T1000 (cell line): ENCODE measurements at places on chromosomes 11 and 22.
A peak's percentile ranks its signal among the peaks of the same experiment; 100 is the strongest.

DNA sequence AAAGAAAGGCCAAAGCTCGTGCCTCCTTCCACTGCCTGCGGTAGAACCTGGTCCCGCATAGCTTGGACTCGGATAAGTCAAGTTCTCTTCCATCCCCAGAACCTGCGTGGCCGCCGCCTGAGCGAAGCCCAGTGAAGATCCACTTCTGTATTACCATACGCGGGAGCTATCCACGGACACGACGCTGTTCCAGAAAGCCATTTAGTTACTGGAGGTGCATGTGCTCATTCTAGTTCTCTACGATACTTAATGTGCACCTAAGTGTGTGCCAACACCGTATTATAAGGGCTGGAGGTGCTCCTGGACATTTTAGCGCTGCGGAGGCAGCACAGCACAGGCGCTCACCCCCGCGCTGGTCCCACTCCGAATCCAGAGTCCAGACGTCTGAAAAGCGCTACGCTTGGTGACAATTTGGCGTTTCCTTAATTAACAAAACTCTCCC lies 1.4 kb downstream of the WT1 start:
- no peak for DNase-seq

GRCh38 chr11:60889869-60890311 lies 16.5 kb downstream of the PRPF19 start:
- DNase-seq: no peak

DNA sequence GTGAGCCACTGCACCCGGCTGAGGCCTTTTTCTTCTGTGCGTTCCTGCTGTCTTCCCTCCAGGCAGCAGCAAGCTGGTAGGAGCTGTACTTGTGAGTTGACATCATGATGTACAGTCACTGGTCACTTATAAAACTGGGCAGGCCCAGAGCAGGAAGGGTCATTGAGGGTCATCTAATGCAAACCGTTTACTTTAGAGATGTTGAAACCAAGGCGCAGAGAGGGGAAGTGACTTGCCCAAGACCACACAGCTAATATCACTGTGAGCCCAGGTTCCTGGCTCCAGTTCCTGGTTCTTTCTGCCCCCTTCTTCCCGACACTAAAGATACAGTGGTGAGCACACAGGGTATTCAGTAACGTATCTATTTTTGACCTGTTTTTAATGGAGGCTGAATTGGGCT lies 27.3 kb downstream of the PTPRJ start:
- no peak for DNase-seq

GRCh38 chr22:38733329-38733723 lies 22.5 kb downstream of the SUN2 start:
- DNase-seq: no peak

DNA sequence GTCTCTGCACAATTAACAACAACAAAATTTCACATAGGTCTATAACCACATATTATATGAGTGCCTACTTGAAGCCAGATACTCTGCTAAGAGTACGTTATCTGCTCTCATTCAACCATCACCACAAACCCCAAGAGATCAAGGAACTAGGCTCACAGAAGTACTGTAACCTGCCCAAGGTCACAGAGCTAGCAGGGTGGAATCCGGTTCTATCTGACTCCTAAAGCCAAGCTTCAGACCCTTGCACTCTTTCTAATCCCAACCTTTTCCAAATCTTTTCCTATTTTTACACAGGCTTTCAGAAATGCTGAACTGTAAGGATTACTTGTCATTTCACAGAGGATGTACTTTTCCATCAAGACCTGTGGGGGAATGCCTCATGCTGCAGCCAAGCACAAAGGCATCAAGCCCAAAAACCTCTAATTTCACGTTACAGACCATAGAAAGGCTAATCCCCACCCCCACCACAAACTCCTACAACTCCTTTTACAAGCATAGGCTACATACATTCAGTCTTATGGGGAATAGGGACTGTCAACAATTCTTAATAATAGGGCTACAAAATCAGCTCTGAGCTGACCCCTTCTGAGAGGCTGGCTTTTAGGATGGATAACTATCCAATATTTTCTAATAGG lies 927 bp downstream of the PRCP start:
- DNase-seq: no peak

- DNase-seq: no peak
Measured at GRCh38 chr11:102810950-102811660, 13.1 kb upstream of the MMP1 start.

- DNase-seq: no peak
Measured at GRCh38 chr11:74702383-74703007, 28.7 kb downstream of the CHRDL2 start.

DNA sequence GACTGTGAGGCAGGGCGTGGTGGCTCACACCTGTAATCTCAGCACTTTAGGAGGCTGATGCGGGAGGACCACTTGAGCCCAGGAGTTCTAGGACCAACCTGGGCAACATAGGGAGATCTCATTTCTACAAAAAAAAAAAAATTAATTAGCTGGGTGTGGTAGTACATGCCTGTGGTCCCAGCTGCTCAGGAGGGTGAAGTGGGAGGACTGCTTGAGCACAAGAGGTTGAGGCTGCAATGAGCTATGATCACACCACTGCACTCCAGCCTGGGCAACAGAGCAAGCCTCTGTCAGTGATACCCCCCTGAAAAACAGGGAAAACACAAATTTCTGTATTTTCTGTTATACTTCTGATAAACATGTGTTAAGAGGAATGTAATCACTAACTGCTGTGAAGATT lies 57.8 kb upstream of the ARHGAP32 start:
- DNase-seq: no peak

- DNase-seq: no peak
Measured at GRCh38 chr22:20191000-20191515, 40.2 kb upstream of the CCDC188 start.

GRCh38 chr22:44357966-44358465 lies 45.3 kb upstream of the SHISAL1 start:
- DNase-seq: no peak

GRCh38 chr22:31281733-31282132 lies 10.6 kb downstream of the PIK3IP1 start:
- DNase-seq: no peak

DNA sequence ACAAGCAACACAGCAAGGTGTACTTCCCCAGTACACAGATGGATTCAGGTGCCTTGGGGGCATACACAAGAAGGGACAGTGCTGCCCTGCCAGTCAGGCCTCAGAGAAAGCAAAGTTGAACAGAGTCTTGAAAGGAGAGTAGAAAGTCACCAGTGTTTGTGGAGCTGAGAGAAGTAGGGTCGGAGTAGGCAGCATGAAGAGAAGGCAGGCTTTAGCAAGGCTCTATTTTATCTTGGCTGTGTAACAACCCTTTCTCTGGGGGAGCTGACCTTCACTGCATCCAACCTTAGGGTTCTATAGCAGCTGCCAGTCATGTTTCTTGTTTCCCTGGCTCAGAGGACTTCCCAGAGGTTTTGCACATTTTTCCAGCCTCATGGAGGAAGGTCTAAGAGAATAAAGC lies 77.4 kb upstream of the BLID start:
- no peak for DNase-seq

- DNase-seq: no peak
Measured at GRCh38 chr11:16572945-16573344, 165.5 kb upstream of the C11orf58 start.

- no peak for DNase-seq
Measured at GRCh38 chr11:27839226-27839913, 139.1 kb upstream of the BDNF start.

GRCh38 chr11:115357066-115357465 lies 147.1 kb downstream of the CADM1 start:
- DNase-seq: no peak

DNA sequence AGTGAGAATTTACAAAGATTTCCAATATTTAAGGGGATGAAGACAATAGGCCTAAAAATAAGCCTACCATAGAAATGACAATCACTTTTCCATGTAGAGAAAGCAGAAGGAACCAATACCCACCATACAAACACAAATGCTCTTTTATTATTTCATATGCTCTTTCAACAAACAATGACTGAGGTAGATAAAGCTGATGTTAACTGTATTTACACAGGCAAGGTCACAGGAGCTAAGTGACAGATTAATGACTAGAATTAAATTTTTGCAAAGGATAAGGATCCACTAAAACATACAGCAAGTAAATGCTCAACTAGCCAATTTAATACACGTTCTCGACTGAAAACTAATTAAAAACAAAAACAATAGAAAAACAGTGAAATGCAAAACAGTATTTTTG lies 34.2 kb downstream of the PICALM start:
- no peak for DNase-seq

DNA sequence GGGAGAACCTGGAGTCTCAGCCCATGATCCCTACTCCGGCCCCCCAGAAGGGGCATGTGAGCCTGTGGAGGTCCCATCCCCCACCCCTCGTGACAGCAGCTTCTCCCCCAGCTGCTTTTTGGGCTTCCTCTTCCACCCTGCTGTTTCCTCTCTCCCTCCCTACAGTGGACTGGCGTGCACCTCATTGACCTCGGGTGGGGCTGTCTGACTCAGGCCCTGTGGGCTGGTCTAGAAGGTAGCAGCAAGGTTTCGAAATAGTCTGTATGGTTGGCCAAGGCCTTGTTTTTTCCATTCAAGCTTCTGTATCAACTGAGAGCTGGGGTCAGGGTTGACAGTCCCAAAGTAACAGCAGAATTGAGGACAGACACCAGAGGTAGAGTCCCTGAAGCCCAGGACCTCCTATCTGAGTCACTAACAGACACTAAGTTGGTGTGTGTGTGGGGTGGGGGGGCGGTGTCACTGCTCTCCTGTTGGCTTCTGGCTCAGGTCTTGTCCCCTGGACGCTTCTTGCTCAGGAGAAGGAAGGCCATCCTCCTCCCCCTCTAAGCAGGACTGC lies 7.7 kb downstream of the SLC37A2 start:
- peak; percentile 4 for DNase-seq

GRCh38 chr11:92735039-92735438 lies 234.4 kb upstream of the MTNR1B start:
- no peak for DNase-seq

GRCh38 chr11:111555255-111555654 lies 14.7 kb downstream of the LAYN start:
- no peak for DNase-seq

DNA sequence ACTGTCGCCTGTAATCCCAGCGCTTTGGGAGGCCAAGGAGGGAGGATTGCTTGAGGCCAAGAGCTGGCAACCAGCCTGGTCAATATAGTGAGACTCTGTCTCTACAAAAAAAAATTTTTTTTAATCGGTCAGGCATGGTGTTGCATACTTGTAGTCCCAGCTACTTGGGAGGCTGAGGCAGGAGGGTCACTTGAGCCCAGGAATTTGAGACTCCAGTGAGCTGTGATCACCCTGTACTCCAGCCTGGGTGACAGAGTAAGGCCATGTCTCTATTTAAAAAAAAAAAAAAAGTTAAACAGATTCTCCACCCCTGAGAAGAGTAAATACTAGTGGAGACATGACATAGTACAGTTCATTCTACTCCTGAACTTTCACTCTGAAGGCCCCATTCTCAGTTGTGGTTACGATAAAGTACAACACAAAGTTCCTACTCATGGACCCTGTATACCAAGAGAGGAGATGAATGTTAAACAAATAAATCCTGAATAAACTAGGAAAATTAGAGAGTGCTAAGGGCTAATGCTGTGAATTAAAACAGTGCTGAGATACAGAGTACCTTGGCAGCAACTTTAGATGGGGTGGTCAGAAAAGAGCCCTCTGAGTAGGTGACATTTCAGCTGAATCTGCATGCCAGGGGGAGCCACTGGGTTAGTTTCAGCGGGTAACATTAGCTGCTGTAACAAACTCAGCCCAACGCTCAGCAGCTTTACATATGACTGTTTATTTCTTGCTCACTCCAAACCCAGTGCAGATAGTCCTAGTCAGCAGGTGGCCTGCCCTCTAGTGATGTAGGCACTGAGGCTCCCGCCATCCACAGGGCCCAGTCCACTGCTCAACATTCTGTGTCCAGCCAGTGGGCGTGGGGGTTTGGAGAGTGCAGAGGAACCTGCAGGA lies 75.1 kb downstream of the DBX1 start:
- DNase-seq: no peak

- DNase-seq: no peak
Measured at GRCh38 chr22:40534379-40535188, 101.9 kb downstream of the MRTFA start.

GRCh38 chr11:4523666-4524065 lies 21.3 kb upstream of the OR52M1 start:
- no peak for DNase-seq

- DNase-seq: no peak
Measured at GRCh38 chr11:64231546-64231945, 1.2 kb downstream of the DNAJC4 start.

DNA sequence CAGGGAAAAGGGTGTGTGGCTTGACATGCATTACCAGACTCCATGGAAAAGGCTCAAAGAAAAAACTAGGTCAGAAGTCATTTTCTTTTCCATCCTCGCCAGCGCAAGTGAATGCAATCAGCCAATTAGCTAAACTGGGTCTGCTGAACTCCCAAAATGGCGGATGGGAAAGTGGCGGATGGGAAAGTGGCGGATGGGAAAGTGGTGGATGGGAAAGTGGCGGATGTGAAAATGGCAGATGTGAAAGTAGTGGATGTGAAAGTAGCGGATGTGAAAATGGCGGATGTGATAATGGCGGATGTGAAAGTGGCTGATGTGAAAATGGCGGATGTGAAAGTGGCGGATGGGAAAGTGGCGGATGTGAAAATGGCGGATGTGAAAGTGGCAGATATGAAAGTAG lies 158.4 kb downstream of the CEP164 start:
- DNase-seq: no peak

DNA sequence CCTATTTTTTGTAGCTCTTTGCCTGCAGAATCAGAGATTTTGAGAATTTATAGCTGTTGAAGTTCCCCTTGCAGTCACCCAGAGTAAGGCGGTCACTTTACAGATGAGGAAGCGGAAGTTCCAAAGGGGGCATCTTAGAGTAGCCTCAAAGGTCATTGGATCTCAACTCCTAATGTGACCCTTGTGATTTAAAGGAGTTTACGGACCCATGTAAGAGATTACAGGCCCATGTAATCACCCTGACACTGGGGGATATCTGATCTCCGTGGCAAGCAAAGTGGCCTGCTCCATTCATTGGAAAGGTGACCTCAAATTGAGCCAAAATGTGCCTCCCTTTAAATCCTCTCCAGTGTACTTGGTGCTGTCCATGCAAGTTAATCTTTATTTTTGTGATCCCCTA lies 15.7 kb downstream of the P2RX3 start:
- DNase-seq: no peak

DNA sequence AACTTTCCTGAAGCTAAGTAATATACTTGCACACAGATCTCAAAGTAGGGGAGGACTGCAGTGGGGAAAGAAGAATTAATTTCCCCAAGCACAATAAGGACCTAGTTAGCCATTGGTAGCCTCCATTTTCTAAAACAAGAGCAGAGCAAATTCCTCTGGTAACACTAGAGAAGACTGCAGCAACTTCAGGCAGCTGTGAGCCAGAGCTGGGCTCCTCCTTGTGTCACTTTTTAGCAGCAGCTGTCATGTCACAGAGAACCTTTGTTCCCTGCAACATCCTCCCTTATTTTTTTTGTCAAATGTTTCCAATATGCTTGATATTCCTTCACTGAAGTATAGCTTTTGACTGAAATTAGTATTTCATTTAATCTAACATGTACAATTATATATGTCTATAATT lies 54.4 kb downstream of the RRAS2 start:
- DNase-seq: no peak

DNA sequence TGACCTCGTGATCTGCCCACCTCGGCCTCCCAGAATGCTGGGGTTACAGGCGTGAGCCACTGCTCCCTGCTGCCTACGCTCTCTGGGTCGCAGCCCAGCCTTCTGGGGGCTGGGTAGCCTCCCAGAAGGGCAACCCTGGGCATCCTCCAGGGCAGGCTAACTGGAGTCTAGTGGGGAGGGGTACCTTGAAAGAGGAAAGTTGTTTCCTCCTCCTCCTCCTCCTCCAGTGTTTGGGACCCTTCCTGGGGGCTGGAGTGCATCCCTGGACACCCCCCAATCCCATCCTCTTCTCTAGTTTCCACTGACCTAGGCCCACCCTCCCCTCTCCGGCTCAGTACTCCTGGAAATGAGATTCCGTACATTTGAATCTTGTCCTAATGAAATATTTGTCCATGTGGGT lies 1.3 kb downstream of the PNPLA3 start:
- no peak for DNase-seq
